CD8-positive, alpha-beta T cell (primary cell): ENCODE measurements at places on chromosomes 11 and 22.

DNA sequence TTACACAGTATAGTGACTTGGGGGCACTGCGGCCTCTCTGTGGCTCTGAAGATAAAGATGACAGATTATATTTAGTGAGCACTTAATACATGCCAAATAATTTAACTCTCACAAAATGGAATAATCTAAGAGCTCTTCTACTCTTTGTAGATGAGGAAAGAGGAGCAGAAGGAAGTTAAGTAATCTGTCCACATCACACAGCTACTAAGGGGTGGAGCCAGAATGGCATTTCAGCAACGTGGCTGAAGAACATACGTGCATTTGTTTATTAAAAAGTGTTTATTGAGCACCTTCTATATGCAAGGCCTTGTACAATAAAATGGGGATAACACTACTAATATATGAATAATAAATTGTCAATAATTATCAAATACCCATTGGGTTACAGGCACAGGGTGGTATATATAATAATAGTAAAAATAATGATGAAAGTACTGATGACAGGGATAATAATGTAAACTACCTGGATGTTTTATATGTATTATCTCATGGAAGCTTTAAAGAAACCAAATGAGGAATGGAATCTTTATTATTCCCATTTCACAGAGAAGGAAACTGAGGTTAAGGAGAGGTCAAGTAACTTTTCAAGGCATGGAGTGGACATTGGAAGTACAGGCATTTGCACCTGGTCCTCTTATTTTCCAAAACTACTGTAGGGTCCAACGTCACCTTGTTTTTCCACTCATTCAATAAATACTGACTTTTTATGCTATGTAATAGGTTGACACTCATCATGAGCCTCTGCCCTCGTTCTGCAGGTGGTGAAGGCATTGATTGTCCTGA is 38.0 kb upstream of the IL17RA start:
- no peak for DNase-seq

DNA sequence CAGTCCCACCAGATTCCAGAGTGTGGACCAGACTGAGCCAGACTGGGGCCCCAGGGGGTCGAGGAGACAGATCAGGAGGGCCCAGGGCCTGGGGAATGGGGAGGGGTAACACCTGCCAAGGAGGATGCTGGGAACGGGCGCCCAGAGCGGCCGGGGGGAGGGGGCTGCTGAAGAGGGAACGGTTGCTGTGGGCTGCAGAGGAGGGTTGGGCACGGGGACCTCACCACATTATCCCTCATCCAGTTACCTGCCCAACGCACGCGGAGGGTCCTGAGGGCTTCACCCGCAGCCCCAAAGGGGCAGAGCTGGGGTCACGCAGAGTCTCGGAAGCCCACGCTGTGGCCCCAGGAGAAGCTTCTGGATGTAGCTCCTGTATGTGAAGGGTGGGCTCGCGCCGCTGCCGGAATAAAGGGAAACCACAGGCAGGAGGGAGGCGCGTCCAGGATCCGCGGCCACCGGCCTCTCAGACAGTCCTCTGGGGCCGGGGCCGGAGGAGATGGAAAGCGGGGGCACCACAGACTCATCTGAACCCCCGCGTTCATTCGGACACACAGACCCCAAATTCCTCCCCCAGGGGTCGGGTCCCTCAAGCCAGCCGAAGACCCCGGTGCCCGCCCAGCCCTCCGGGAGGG is 866 bp upstream of the SELENOO start:
- DNase-seq, result no peak

- DNase-seq, result no peak
These were observed 16.7 kb downstream of the PAFAH1B2 start for GRCh38 chr11:117160826-117161225.

DNA sequence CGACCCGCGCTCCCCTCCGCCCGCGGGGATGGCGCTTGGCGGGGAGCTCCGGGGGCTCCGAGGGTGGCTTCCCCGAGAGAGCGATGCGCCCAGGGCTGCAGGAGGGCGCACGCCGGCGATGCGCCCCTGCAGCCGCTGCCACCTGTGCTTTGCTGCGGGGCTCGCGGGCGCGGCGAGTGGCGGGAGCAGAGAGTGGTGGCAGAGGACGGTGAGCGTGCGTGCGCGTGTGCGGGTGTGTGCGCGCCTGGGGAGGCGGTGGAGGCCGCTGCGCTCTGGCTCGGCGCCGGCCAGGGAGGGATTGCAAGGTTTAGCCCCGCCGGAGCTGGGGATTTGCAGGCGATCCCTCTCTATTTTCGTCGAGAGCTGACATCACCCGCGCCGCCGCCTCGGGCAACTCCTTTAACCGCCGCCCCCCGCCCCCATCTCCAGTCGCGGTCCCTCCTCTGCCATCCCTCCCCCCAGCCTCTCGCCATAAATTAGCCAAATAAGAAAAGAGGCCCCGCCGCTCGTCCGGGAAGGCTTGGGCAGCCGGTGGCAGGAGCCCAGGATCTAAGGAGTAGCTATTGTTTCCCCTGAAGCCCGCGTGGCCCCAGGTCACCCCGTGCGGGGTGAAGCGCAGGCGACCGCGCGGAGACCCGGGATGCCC is at the start of gene SLC1A2:
SLC1A2 (minus strand) TSS at position 375 of the 646 bp plus-strand sequence. CDS start 592 bp downstream, outside the sequence.
- no peak for DNase-seq

DNA sequence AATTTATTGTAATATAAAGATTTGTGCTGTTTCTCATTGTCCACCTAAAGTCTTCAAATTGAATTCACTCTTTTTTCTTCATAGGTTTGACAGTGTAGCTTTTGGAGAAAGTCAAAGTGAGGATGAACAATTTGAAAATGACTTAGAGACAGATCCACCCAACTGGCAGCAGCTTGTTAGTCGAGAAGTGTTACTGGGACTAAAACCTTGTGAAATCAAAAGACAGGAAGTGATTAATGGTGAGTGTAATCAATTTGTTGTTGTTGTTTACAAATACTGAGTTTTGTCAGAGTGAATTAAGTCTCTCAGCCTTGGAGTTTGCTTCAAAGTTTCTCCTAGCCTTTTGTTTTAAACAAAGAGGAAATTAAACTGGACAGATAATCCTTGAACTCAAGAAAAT is 53.6 kb upstream of the GRIK4 start:
- DNase-seq, result no peak

DNA sequence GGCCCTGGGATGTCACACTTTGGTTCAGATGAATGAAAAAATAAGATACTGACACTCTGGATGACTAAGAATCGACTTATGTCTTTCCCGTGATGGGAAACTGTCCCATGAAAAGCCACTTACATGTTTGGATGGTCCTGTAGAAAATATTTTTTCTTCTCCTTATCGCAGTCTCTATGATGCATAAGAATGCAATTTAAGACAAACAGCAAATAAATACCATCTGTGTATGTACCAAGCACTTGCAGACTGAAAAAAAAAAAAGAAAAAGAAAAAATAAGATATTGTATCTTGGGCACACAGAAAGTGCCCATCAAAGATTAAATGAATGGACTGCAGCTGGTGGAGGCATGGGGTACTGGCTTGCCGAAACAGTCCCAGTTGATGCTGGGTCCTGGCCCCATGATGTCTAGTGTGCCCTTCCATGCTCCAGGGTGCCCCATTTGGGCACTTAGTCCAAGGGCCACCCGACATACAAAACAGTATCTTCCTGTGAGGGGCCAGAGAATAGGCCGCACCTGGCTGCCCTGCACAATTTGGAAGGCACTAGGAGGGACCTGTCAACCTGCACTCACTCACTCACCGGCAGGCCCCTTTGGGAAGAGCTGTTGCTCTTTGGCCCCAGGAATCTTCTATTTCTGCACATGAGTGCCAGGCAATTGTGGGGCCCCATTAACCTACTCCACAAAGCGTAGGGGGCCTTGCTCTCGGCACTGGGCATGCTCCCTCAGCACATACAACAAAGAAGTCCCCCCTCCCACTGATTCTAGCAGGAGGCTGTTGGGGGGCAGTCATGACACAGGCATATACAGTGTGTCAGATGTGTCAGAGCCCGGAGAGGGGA is 2.5 kb upstream of the ZBED4 start:
- no peak for DNase-seq
